ENCODE measurements at places on chromosomes 7 and 10.
A peak's percentile ranks its signal among the peaks of the same experiment; 100 is the strongest.

- DNase-seq: no peak
These were observed 296.3 kb upstream of the NPSR1 start for GRCh38 chr7:34361663-34362250.

DNA sequence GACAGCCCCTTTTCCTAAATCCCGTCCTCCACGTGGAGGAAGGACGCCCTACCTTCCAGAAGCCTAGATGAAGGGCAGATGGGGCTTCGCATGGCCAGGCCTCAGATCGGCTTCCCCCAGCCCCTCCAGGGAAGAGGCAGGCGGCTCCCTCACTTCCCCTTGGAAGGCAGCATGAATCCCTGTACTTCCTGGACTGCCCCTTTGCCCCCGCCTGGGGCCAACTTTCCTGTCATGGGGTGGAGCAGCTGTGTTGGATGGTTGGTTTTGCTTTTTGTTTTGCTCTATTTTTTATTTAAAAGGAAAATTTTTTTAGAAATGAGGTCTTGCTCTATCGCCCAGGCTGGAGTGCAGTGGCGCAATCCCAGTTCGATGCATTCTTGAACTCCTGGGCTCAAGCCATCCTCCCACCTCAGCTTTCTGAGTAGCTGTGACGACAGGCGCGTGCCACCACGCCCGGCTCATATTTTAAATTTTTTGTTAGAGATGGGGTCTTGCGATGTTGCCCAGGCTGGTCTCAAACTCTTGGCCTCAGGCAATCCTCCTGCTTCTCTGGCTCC, 27.2 kb downstream of the GTF2IRD1 start:
- DNase-seq: no peak

- DNase-seq: no peak
These were observed 113.7 kb downstream of the TRRAP start for GRCh38 chr7:98992076-98992475.

- no peak for DNase-seq
These were observed 22.6 kb upstream of the PSAP start for GRCh38 chr10:71873582-71874211.

GRCh38 chr10:97060441-97061084, 125.2 kb downstream of the SLIT1 start:
- no peak for DNase-seq

DNA sequence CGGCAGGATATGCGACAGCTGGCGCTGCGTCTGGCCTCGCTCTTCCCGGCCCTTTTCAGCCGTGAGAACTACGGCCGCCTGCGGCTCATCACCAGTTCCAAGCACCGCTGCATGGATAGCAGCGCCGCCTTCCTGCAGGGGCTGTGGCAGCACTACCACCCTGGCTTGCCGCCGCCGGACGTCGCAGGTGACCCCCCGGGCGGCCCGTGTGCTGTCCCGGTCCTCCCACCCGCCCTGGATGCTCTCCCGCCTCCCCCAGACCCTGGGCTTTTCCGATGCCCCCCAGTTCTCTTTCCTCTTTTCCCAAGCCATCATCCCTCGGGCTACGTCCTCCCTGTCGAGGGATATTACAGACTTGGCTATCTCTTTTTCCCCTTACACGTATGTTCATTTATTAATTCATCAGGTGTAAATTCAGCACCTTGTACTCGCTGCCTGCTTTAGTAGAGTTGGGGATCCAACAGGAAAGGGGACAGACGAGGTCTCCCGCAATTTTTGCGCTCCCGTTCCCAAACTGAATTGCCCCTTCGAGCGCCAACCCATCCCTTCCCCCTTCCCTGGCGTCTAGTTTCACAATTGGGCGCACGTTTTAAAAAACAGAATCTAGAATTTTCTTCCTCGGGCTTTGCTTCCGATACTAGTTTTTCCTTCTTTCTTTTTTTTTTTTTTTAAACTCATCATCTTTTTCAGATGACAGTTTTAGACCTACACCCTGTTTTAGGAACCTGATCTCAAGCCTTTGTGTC, 846 bp downstream of the MINPP1 start:
- peak; percentile 7 for DNase-seq

DNA sequence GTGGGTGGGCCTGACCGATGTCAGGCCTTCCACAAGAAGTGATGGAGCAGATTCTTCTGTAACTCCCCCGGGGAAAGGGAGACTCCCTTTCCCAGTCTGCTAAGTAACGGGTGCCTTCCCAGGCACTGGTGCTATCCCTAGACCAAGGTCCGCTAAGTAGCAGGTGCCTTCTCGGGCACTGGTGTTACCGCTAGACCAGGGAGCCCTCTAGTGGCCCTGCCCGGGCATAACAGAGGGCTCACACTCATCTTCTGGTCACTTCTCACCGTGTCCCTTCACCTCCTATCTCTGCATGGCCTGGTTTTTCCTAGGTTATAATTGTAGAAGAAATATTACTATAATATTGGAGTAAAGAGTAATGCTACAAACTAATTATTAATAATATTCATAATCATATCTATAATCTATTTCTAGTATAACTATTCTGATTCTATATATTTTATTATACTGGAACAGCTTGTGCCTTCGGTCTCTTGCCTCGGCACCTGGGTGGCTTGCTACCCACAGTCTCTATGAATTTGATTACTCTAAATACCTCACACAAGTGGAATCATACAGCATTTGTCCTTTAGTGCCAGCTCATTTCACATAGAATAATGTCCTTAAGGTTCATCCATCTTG, 1378.7 kb downstream of the XPNPEP1 start:
- DNase-seq: peak; percentile 37

GRCh38 chr10:82883603-82884002, 1008.6 kb downstream of the NRG3 start:
- DNase-seq: no peak

DNA sequence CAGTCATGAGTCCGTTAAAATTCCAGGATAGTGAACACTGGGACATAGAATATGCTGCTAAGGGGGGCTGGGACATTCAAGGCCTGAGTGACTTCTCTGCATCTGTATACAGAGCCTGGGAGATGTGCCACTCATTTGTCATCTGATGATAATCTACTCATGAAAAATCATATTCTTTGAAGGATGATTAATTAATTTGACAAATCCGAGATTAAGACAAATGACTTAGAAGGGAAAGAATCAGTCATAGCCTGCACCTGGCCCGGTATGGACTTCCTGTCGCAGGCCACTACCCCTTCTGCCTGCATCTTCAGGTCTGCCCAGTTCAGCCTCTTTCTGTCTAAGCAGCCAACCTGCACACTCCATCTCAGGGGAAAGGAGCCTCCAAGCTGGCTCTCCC, 18.8 kb upstream of the FAM170B start:
- DNase-seq: no peak

- DNase-seq: no peak
These were observed 37.2 kb downstream of the CYCS start for GRCh38 chr7:25087855-25088254.

GRCh38 chr10:70672165-70673042, at the start of gene ADAMTS14:
Gene ADAMTS14 (plus strand): TSS chr10:70672506. CDS start chr10:70672803, 297 bp downstream.
- DNase-seq: peak; percentile 26

- peak; percentile 44 for DNase-seq
These were observed 203.9 kb downstream of the FRMD4A start for GRCh38 chr10:14126697-14127440.

- no peak for DNase-seq
These were observed 140.5 kb downstream of the FGFR2 start for GRCh38 chr10:121457729-121458128.

DNA sequence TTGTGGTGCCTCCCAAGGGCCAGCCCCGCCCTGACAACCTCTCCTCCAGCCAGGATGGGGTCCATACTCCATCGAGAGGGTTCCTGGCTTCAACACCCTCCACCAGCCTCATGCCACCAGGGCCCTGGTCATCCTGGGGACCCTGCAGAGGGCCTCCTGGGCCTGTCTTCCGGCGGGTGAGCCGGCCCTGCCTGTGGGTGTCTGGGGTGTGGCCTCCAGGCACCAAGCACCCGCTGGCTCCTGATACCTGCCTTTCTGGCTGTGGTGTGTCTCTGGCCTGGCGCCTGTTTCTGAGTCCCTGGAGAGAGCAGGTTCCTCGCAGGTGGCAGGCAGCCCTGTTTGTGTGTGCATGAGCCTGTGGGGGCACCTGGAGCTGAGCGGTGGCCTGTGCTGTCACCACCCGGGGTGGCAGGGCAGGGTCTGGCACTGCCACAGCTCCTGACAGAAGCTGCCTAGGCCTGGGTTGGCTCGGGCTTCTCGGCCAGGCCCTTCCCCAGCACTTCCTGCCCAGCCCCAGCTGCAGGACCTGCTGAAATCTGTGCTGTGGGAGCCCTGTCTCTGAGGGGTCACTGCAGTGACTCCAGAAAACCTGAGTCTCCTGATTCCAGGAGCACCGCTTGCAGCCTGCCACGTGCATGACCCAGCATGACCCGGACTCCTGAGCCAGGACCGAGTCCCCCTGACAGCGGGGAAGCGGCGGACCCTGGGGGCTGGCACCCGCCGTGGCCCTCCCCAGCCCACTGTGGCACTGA, 18.4 kb downstream of the ADAM8 start:
- no peak for DNase-seq

GRCh38 chr7:150413640-150414081, 34.5 kb downstream of the ZNF775 start:
- DNase-seq: no peak

- no peak for DNase-seq
These were observed 25.3 kb downstream of the SORCS1 start for GRCh38 chr10:107139237-107139636.

- no peak for DNase-seq
These were observed 2.7 kb downstream of the CALHM2 start for GRCh38 chr10:103449208-103450144.

GRCh38 chr10:124359336-124359832, 59.3 kb downstream of the OAT start:
- DNase-seq: no peak

GRCh38 chr7:41977151-41977651, 259.8 kb downstream of the GLI3 start:
- DNase-seq: no peak

DNA sequence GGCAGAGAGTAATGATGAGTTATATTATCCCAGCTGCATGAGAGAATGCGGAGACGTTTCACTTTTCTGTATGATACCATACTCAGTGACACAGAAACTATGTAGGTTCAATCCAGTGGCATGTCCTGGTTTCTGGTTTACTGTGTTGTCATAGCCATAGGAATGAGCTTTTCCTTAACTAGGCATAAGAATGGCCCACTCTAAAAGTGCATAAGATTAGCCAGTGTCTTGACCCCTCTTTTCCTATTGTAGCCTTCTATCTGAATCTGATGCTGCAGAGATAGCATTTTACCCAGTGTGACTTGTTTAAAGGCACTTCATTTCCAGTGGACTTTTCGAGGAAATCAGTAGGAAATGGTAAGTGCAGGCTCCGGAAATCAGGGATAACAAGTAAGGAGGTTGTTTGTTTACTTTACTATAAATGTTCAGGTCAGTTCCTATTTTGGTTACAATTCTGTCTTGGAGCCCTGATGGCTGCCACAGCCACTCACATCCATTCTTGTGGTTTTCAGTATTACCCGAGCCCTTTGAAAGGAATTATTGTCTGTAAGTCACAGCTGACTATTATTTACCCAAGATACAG, 70.5 kb downstream of the SEMA3A start:
- DNase-seq: no peak

DNA sequence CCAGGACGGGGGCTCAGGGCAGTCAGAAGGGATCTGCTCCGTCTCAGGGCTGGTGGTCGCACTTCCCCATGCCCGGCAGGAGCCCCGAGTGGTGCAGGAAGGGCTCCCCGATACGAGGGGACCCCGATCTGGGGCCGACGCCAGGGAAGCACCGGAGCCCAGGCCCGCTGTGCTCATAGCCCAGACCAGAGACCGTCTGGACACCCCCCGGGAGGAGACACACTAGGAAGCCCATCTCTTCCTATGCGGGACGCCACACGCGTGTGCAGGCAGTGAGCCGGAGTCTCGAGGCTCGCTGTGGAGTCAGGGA, 39.7 kb upstream of the PDGFA start:
- DNase-seq: no peak

GRCh38 chr7:3294432-3295100, 6.5 kb upstream of the SDK1 start:
- no peak for DNase-seq

DNA sequence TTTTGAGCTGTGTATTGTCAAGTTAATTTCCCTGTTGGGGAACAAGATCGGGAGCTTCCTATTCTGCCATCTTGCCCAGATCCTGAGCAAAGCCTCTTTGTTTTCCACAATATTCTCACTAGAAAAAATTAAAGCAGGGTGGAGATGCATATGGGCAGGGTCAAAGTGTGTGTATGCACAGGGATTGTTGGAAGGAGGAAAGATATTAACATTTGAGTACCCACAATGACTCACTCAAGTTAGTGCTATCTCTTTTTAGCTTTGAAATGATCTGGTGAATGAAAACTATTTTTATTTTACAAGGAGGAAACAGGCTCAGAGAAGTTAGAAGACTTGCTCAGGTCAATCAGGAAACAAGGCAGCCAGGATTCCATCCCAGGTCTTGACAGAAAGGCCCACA, 6.7 kb upstream of the BTBD16 start:
- no peak for DNase-seq

- DNase-seq: no peak
These were observed 23.6 kb downstream of the VIPR2 start for GRCh38 chr7:159121068-159121467.

- peak; percentile 46 for DNase-seq
These were observed 39.0 kb downstream of the ADK start for GRCh38 chr10:74189999-74190421.

GRCh38 chr10:132523561-132524442, 13.8 kb upstream of the INPP5A start:
- DNase-seq: no peak

GRCh38 chr7:36130236-36130945, 22.7 kb upstream of the EEPD1 start:
- DNase-seq: no peak

DNA sequence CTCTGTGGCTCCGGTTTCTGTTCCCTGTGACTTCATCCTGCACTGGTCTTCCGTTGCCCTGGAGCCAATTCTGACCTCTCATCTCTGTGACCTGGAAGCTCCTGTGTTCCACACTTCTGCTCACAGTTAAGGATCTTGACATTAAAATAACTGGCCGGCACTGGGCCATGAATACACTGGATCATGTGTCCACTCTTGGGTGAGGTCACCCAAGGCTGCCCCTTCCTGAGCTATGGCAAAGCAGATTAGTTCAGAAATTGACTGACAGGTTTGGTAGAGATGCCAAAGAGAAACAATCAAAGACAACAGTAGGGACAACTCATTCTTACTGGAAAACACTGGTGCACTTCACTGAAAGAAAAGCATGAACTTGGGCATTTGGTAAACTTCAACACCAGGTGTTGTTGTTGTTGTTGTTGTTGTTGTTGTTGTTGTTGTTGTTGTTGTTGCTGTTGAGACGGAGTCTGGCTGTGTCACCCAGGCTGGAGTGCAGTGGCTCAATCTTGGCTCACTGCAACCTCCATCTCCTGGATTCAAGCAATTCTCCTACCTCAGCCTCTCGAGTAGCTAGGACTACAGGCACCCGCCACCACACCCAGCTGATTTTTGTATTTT, 36.7 kb upstream of the GRID1 start:
- DNase-seq: no peak

DNA sequence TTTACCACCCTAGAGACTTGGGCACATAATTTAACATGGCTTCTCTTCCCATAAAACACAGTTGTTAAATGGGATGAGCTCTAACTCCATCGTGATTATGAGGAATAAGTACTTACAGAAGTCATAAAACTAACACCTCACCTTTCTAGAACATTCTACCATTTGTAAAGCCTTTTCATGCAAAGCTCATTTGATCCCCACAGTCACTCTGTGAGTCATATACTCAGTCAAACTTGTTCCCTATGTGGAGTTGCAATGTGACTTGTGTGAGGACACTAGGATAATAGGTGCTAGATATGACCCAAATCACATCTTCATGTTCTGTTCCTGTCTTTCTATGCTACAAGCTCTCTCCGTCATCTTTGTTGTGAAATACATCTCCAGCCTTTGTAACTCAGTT, 371.7 kb downstream of the WDR11 start:
- DNase-seq: no peak
